DND-41 (cell line): ENCODE measurements at places on chromosomes 3 and 15.

- DNase-seq, result no peak
Observed at GRCh38 chr3:120661106-120661905, 20.7 kb downstream of the HGD start.

DNA sequence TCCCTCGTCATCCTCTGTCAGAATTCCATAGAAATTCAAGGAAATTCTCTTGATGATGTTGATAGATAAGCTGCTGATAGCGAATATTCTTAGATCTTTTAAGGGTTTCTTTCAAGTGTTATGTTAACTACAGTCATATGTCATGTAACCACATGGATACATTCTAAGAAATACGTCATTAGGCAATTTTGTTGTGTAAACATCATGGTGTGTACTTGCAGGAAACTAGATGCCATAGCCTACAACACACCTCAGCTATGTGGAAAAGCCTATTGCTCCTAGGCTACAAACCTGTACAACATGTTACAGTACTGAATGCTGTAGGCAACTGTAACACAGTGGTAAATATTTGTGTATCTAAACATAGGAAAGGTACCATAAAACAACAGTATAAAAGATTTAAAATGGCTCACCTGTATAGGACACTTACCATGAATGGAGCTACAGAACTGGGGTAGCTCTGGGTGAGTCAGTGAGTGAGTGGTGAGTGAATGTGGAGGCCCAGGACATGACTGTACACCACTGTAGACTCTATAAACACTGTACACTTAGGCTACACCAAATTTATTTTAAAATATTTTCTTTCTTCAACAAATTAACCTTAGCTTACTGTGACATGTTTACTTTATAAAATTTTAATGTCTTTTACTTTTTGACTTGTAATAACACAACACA lies 34.6 kb downstream of the GLDN start:
- DNase-seq, result no peak

- DNase-seq, result no peak
Observed at GRCh38 chr15:40283615-40284300, 894 bp upstream of the ANKRD63 start.

DNA sequence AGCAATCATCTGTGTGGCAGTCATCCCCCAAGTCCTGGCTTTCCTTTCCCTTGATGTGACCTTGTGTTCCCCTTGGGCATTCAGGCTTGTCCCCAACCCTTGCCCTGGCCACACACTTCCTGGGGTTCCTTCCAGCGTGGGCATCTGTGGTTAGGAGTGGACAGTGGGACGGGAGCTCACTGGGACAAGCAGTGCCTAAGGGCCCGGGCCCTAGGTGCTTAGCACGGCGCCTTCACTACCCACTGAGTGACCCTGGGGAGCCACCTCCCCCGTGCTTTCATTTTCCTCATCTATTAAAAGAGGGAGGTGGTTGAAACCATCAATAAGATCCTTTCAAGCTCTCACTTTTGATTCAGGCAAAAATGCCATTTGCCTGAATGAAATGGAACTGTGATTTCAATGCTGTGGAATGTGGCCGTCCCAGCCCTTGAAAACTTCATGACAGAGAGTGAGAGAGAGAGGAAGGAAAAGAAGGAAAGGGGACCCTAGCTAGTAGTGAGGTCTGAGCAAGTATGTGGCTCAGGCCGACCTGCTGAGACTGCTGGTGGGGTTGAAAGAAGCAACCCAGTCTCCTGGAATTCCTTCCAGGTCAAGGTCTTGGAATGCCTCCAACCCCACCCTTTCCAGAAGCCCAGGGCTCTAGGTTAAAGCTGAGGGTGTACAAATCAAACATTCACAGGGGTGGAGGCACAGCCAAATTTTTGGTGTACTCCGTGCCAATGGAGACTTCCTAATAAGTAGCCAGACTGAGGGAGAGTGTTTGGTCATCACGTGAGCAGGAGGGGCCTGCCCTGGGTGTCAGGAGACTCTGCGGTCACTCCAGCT lies 302.9 kb downstream of the TLE3 start:
- no peak for DNase-seq

DNA sequence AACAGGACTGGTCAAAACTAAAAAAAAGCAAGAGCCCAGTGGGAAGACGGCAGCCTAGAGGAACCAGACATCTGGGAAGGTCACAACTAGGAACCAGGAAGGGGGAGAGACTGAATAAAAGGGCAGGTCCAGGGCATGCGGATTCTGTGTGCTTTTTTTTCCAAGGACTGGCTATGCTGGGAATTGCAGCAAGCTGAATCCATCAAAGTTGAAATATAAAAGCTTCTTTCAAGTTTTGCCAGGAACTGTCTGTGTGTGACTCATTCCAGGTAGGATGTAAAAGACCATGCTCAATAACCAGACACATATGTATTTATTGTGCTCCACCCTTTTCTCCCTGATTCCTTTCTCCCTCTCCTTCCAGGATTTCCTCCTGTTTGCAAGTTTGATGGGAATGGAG lies 47.9 kb upstream of the CCDC80 start:
- no peak for DNase-seq

- no peak for DNase-seq
Observed at GRCh38 chr3:23811185-23811527, 5.4 kb downstream of the UBE2E1 start.

GRCh38 chr3:71389911-71390573 lies 193.5 kb downstream of the FOXP1 start:
- peak; percentile 72 for DNase-seq

DNA sequence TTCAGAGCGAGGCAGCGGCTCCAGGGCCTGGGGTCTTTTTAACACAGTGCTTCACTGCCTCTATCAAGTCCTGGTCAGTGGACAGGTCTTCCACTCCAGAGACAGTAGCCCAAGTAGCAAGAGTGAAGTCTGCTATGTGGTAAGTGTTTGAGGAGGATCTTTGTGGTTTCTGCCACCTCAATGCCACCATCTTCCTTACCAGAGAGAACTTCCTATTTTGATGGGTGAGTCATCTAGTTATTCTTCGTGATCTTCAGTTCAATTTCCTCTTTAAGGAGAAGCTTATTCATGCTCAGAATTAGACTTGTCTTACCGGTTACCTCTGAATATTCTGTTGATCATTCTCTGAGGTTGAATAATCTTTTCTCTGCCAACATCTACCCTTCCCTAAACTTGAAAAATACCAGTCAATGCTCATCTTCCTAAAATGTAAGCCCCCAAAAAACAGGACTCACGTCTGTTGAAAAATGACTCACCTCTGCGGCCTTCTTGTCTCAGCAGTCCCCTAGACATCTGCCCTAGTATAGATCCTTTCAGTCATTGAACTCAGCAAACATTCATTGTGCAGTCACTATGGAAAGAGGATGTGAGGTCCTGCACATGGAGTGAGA lies 32.2 kb upstream of the BCL6 start:
- DNase-seq, result peak; percentile 55

- DNase-seq, result no peak
Observed at GRCh38 chr15:39585871-39586301, 5.0 kb downstream of the THBS1 start.

GRCh38 chr3:79018265-79018664 lies 749.5 kb downstream of the ROBO1 start:
- DNase-seq, result no peak

- DNase-seq, result no peak
Observed at GRCh38 chr3:131708241-131708640, 205.5 kb upstream of the MRPL3 start.

DNA sequence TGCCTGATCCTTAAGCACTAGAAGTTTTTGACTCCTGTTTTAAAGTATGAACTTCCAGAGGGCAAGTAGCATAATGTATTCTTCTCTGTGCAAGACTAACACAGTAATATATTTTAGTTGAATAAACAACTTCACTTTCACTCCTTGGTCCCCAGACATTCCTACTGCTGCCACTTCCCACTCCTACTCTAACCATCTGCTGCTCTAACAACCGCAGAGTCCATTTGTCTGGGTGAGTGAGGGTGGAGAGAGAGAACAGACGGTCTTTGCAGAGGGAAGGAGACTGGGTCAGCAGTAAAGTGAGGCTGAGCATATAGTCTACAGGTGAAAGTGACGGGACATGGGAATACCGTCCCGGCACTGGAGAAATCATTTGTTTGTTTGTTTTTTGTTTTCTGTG lies 301.0 kb upstream of the SLCO3A1 start:
- no peak for DNase-seq

DNA sequence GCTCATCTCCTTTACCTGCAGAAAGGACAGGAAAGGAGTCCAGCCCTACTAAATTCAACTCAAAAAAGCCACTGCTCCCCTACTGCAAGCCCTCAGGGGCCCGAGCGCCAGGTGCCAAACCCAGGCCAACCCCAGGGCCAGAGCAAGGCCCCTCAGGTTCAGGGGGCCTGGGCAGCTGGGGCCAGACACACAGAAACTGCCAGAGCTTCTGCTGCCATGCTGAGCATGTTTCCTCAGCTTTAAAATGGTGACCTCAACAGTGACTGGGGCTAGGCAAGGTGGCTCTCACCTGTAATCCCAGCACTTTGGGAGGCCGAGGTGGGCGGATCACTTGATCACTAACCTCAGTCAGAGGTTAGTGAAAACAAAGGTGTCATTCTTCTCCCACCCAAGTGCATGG lies 38.8 kb downstream of the KLHL25 start:
- DNase-seq, result no peak

DNA sequence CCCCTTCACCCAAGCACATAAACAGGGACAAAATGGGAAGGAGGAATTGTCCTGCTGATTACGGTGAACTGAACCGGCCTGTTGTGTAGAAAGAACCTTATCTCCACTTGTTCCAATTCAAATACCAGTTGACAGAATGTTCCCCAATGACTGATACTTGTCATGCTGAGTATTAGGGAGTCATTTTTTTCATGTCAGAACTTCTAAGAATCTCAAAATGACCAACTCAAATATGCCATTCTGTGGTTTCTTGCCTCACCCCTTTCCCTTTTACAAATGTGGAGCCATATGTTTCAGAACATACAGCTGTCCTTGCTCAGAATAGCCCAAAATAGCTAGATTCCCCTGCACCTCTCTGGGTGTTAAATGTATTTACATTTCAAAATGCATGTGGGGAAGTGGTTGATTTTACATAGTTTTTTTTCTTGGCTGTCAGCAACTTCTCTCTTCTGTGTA lies 405.9 kb upstream of the TBL1XR1 start:
- DNase-seq, result no peak

GRCh38 chr3:140423146-140423545 lies 254.7 kb upstream of the TRIM42 start:
- DNase-seq, result no peak

DNA sequence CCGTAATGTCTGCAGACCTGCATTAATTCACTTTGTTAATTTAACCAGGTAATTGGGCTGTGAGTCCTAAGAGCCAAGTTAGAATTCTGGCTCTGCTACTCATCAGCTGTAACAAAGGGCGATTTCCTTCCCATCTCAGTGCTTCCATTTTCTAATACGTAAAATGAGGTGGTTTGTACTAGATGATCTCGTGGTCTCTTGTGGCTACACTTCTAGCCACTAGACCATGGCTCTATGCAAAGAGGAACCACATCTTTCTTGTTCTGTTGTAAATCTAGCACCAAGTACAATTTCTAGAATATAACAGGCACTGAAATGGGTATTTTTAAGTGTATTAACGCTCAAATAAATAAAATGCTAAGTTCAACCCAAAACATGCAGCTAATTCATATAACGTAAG lies 174.4 kb upstream of the THBS1 start:
- no peak for DNase-seq

DNA sequence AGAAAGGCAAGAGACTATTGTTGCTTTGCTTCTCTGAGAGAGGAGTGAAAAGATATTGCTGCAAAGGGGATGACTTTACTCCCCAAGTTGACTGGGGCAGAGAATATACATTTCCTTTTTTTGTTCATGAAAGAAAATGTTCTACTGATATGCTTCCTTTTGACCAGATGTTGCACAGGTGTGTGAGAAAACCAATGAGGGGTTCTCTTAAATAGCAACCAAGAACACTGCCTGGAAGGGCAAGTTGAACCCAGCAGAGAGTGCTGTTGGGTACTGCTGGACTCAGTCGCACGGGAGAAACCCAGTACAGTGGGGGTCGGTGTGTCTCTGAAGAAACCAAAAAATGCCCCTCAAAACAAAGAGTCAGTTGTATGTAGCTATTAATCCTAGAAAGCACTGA lies 101.2 kb downstream of the CHST2 start:
- no peak for DNase-seq

- no peak for DNase-seq
Observed at GRCh38 chr15:70267879-70268278, 170.2 kb upstream of the TLE3 start.

DNA sequence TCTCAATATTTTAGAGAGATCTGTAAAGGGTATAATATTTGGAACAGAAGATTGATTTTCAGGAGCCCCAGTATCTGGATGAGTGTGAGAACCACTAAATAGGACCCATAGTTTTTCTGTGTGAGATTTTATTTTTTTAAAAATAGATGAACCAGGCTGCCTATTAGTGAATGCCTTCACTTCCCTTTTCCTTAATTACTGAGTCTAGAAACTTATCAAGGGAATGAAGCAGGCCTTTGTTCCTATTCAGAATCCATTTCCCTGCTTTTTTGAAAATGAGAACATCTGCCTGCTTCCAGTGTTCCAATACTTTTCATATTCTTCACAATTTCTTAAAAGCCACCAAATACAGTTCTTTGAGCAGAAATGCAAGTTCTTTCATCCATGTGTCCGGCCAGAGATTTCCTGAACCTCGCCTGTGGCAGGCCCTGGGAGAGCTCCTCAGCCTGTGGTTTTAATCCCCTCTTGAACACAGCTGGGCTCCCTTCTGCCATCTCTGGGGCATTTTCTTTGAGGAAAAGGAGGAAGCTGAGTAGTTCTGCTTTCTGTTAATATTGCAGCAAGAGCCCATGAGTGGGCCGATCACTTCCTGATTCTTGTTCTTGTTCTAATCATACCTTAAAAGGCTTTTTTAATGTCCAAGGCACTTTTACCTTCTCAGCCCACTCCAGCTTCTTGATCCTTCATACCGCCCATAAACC lies 4.7 kb downstream of the EHD4 start:
- DNase-seq, result no peak

- DNase-seq, result no peak
Observed at GRCh38 chr3:119637679-119638477, 22.5 kb downstream of the POPDC2 start.

- no peak for DNase-seq
Observed at GRCh38 chr3:50268703-50269451, at the start of gene SEMA3B. Gene SEMA3B, plus strand, starts transcription at chr3:50269147. Its CDS starts 94 bp downstream, at chr3:50269241.

DNA sequence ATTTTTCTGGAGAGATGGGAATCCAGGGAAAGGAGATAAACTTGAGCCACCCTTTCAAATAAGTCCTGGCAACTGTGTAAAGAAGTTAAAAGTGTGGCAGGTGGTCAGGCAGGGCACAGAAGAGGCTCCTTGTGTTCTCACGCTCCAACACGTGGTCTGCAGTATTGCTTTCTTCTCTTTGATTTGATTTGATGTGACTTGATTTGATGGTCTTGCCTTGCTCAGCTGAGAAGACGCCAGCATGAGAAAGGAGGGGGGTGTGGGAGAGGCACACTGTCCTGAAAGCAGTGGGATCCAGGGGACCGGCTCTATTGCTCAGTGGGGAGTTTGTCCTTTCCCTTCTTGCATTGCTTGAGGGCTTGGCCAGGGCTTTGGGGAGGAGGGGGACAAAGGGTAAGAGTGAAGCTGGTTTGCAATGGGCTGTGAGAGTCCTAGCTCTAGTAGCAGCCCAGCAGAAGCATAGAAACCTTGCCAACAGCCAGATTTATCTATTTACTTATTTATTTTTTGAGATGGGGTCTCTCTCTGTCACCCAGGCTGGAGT lies 25.7 kb upstream of the NEO1 start:
- DNase-seq, result no peak

GRCh38 chr3:133138017-133138416 lies 99.8 kb downstream of the TMEM108 start:
- no peak for DNase-seq
